ENCODE measurements at places on chromosomes 16 and 17.

GRCh38 chr16:51374346-51374745, 223.3 kb upstream of the SALL1 start:
- no peak for DNase-seq

DNA sequence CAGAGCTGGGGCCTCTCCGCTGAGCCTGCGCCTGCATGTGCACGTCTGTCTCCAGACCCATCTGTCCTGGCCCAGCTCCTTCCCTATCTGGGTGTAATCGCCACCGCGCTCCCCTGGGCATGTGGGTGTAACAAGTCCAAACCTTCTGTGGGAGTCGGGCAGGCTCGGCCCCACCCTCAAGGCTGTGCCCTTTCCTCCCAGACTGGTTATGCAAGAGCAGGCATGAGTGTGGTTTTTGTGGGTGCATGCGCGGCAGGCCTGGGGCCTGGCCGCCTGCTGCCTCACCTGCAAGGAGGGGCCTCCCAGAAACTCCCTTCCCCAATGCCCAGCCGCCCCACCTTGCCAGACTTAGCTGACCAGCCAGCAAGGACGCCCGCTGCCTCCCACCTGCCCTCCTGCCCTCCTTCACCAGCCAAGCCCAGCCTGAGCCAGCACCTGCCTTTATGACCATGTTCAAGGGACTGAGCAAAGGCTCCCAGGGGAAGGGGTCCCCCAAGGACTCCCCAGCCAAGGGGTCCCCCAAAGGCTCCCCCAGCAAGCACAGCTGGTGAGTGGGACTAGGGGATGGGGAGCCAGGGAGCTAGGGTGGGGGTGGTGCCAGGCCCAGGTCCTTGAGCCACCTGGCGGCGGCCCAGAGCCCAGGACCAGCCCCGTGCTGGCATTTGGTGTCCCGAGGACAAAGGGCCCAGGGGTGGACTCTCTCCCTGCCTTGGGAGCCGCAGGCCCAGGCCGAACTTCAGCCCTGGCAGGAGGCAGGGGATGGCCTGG, at the start of gene EVPLL:
Gene EVPLL, plus strand, starts transcription at position 342 of the 768 bp plus-strand sequence. CDS start 3,160 bp downstream, outside the sequence.
- DNase-seq: peak; percentile 75

- no peak for DNase-seq
Measured at GRCh38 chr16:54430491-54431030, 144.0 kb upstream of the IRX3 start.

- DNase-seq: no peak
Measured at GRCh38 chr17:57999496-58000017, 7.5 kb downstream of the SRSF1 start.

- DNase-seq: no peak
Measured at GRCh38 chr17:6494239-6494941, 50.1 kb downstream of the PIMREG start.
